Femur (tissue), 1 donor: ENCODE measurements at places on chromosomes 13 and 19.

- DNase-seq, result no peak
Measured at GRCh38 chr13:39484506-39485313, 118.3 kb downstream of the LHFPL6 start.

DNA sequence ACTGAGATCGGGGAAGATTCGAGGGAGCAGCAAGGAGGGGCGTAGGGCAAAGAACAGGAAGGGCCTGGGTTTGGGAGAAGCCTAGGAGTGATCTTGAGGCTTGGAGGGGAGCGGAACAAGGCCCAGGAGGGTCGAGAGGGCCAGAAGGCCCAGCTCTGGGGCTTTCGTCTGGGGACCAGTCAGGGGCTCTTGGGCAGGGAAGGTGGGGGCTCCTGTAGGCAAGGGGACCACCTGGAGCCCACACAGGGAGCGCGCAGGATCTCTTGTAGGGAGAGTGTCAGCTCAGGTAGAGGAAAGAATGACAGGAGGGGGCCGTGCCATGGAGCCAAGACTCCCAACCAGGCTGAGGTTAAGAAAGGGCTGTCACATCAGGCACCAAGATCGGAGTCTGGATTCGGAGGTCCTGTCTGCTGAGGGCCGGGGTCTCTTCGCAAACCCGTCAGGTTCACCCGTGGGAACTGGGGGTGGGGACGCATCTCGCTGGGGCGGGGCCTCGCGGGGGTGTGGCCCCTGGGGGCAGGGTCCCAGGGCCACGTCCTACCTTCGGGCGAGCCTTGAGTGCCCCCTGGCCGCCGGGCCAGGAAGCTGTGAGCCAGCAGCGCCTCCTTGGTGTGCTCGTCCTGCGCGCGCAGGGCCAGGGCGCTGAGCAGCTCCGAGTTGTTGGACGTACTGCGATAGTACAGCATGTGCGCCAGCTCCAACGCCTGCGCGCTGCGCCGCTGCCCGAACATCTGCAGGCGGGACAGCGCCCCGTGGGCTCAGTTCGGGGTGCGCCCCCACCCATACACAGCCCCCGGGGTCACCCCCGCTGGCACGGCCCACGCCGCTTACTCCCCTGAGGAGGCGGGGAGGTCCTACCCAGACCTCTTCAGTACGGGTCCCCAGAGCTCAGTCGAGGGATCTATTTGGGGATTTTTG is 8.4 kb downstream of the EMP3 start:
- peak; percentile 93 for DNase-seq

GRCh38 chr13:51000571-51001260 is 91.1 kb downstream of the RNASEH2B start:
- DNase-seq, result peak; percentile 93

DNA sequence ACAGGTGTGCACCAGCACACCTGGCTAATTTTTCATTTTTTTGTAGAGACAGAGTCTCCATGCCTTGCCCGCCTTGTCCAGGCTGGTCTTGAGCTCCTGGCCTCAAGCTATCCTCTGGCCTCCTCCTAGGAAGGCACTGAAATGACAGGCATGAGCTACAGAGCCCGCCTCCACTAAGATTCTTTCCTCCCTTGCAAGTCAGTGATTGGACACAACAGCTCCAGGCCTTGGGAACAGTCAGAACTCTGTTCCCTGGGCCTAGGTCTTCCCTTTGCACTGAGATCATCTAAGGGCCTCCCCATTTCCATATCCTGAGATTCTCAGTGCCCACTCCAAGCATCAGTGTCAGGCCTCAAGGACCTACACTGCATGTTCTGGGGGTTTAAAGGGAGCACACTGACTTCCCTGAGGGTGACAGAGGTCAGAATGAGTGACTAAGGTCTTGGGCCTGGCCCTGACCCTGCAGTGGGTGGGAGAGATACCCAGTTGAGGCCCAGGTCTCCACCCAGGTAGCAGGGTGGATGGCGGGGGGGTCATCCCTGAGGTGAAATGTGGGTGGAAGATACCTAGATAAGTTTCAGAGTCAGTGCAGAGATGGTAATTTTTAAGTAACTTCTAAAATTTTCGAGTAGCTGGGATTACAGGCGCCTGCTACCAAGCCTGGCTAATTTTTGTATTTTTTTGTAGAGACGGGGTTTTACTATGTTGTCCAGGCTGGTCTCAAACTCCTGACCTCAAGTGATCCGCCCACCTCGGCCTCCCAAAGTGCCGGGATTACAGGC is 17.3 kb upstream of the ERCC1 start:
- DNase-seq, result no peak
